ENCODE measurements at places on chromosomes 1 and 21.

DNA sequence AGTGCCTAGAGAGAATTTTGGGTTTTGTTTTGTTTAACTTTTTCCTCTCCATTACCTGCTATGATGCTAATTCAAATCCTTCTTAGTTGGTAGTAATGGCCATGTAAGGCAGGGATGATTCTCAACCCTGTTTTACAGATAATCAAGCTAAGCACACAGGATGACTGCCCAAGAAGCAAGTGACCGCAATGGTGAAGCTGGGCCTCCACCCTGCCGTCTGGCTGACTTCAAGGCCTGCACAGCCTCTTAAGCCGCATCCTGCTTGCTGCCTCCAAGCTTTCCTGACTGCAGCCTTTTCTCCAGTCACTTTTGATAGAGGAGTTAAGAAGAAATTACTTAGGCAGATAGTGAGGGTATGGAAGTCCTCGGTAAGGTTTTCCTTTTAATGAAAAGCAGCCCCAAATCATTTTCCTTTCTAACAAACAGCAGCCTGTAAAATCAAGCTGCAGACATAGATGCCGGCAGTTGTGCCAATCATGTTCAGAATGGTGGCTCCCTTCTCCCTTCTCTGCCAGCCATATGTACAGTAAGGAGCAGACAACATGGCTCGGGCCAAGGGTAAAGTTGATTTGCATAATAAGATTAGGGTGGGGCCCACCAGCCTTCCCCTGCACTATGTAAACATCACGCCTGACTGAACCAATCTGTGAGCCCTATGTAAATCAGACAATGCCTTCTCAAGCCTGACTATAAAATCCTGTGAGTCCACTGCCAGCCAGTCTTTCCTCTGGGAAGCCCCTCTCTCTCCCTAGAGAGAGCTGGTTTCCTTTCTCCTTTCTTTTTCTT lies 8.8 kb upstream of the CTBS start:
- DNase-seq, result no peak

DNA sequence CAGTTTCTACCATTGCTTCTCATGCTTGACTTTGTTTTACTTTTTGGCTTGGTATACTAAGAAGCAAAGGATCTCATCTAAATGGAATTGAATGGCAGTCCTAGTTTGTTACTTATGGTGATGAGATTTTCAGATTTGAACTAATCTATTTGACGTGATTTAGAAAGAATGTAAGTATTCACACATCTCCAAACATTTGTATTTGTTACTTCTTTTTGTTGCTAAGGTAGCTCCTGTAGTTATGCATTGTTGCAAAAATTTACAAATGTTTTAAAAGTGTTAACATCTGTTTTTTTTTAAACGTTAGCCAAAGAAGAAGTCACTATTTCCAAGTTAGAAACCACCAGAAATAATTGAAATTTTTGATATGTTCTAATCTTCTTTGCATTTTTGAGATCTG lies 222.5 kb downstream of the RPS6KC1 start:
- no peak for DNase-seq

DNA sequence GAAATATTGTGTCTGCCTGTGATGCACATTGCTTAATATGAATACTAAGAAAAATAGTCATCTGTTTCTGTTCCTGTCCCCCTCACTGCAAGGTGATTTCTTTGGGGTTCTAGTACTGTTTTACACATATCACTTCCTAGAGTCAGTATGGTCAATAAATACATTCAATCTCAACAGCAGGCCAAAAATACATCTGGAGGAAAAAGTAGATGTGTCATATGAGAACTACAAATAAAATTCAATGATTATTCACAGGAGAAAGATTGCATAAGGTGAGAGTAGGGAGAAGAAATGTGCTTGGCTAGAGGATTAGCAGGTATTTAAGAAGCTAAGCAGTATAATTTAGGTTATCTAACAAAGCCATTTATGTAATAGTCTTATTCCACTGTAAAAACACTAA lies 45.3 kb upstream of the SAMSN1 start:
- DNase-seq, result no peak

DNA sequence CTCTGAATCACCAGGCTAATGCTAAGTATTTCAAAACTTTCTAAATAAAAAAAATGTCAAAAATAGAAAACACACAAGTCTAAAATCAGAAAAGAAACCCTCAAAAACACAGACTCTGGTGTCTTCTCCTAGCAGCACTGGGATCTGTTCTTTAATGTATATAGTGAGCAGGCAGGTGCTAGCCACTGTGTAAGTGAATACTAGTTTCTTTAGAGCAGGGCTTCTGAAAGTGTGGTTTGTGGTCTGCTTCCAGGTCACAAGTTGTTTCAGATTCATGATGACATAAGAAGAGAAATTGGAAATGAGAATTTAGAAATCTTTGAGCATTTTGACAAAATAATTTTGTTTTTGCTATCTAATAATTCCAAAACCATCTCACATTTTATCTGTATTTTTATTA lies 763.1 kb downstream of the USP25 start:
- DNase-seq, result no peak

Data from testis (tissue), 5 donors.